ENCODE measurements at places on chromosomes 12 and 14.

DNA sequence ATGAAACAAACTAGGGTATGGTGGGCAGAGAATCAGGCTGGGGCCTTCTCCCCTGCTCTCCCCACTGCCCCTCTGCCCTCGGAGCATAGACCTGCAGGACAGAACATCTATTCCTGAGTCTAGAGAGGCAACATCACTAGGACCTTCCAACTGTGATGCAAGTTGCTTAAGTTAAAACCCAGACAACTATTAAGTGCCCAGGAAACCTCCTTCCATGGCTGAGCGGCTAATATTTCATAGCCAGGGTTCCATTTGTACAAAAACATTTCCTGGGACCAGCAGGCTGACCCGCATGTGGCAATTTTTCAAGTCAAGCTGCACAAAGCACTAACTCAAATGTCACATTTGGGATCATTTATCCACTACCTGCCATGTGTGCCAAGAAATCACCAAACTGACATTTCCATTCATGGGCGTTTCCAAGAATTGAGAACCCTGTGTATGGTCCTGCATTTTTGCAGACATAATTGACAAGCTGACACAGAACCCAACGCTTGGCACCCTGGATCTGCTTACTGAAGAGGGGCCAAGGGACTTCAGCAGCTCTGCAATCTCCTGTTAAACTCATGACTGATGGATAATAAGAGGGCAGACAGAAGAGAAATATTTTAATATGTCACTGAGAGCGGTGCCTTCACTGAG is 32.7 kb downstream of the NT5DC3 start:
- no peak overlapping the region for H3K4me3 ChIP-seq
- H3K27ac ChIP-seq = no peak overlapping the region
- peaks cover 38% of the 10 kb centered on the region for H3K36me3 ChIP-seq
- H3K27me3 ChIP-seq = peaks cover 6% of the 10 kb centered on the region
- peaks cover 18% of the 10 kb centered on the region for H3K4me1 ChIP-seq

DNA sequence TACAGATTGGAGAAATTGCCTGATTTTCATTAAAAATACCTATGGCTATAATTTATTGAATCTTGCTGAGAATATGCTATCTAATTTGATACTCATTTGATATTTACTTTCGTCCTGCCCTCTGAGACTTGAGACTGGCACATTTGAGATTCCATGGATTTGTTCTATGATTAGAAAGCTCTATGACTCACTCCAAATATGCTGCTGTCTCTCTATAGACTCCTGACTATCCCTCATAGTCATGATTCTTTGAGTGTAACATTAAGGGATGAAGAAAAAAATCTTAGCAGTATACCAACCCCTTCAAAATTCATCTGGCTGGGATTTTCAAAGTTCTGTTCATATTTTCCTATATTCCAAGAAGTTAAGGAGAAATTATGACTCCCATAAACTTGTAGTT is 191.9 kb downstream of the LRIG3 start:
- H3K4me1 ChIP-seq = peaks cover 5% of the 10 kb centered on the region
- no peak for DNase-seq
- H3K27ac ChIP-seq = no peak overlapping the region
- H3K36me3 ChIP-seq = no peaks in the 10 kb centered on the region
- H3K4me3 ChIP-seq = no peak overlapping the region

DNA sequence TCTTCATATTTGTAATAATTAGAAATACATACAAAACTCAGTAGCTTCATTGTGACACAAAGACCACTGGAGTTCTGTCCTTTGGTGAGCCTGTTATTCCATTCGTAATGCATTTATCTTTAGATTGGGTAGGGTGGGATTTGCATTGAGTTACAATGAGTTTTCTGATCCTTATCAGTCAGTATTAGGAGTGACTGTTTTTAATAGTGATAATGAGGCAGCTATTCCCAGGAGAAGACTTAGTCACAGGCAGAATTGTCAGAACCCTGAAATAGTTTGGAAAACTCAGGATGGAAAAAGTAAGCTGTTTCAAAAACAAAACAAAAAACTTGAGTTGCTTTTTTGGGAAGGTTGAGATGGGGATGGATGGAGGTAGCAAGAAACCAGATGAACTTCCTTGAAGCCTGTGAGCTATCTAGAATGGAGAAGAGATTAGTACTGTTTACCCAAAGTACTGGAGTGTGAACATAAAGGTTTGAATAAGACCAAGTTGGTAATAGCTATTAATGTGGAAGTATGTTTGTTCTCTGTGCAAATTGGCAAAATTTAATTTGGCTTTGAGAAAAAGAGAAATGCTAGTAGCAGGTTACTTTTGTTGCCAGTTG is 38.6 kb downstream of the FBXO34 start:
- no peak overlapping the region for H3K4me3 ChIP-seq
- no peak overlapping the region for H3K27ac ChIP-seq
- no peak for DNase-seq
- H3K27me3 ChIP-seq = no peaks in the 10 kb centered on the region
- H3K4me1 ChIP-seq = no peaks in the 10 kb centered on the region
- peaks cover 58% of the 10 kb centered on the region for H3K36me3 ChIP-seq

- peaks cover 33% of the 10 kb centered on the region for H3K27me3 ChIP-seq
- H3K4me1 ChIP-seq = peaks cover 6% of the 10 kb centered on the region
- DNase-seq = no peak
- H3K27ac ChIP-seq = no peak overlapping the region
These were observed 135.8 kb upstream of the SCAF11 start for GRCh38 chr12:46126050-46126727.

GRCh38 chr14:73460691-73461127 is 2.4 kb upstream of the NUMB start:
- H3K4me3 ChIP-seq = no peak overlapping the region
- no peak for DNase-seq
- no peak overlapping the region for H3K27ac ChIP-seq

GRCh38 chr14:89566644-89567415 is 149.8 kb upstream of the FOXN3 start:
- H3K27me3 ChIP-seq = peaks cover 3% of the 10 kb centered on the region
- no peak overlapping the region for H3K27ac ChIP-seq
- no peak for DNase-seq
- peaks cover 28% of the 10 kb centered on the region for H3K4me1 ChIP-seq
- no peak overlapping the region for H3K4me3 ChIP-seq

DNA sequence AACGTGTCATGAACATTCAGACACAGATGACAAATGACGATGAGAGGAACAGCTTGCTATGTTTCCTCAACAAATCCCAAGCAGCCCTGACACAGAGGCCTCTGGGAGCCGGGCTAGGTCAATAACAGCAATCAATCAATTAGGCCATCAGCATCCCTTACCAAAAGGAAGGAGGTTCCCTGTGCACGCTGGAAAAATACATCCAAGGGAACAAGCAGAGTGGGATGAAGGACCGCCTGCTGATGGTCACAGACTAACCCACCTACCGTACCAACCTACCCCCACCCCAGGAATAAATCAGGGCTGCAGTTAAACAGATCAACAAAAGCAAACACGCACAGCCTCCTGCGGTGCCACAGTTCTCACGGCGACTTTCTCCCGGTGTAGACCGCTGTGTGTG is 265.1 kb upstream of the SFSWAP start:
- DNase-seq = no peak
- no peak overlapping the region for H3K27ac ChIP-seq
- H3K4me1 ChIP-seq = peaks cover 34% of the 10 kb centered on the region
- no peaks in the 10 kb centered on the region for H3K36me3 ChIP-seq

GRCh38 chr12:114439261-114439683 is 33.3 kb upstream of the TBX5 start:
- H3K36me3 ChIP-seq = no peaks in the 10 kb centered on the region
- no peak overlapping the region for H3K27ac ChIP-seq
- no peaks in the 10 kb centered on the region for H3K4me1 ChIP-seq
- no peak for DNase-seq
- no peak overlapping the region for H3K4me3 ChIP-seq

GRCh38 chr14:94904636-94905035 is 134.7 kb upstream of the GSC start:
- no peaks in the 10 kb centered on the region for H3K36me3 ChIP-seq
- no peak overlapping the region for H3K4me3 ChIP-seq
- H3K4me1 ChIP-seq = no peaks in the 10 kb centered on the region
- DNase-seq = no peak
- H3K27me3 ChIP-seq = peaks cover 22% of the 10 kb centered on the region
- H3K27ac ChIP-seq = no peak overlapping the region

DNA sequence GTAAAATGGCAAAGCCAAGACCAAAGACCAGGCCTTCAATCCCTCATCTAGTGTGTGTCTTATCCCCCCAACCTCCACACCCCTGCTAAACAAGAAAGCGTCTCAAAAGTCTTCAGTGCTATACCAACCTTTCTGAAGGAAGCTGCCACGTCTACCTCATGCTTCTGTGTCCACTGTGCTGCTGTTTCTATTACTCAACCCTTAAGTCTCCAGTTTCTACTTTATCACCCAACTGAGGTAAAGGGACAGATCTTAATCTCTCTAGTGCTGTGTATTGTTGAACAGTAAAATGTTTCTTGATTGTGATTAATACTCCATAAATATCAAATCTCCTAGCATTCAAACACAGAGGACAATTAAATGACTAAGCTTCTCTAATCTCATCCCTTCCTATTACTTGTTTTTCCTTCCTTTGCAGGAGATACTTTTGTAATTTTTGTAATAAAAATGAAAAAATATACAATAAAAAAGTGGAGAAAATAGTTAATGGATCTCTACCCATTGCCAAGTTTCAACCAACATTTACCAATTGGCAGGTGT is 23.3 kb downstream of the BTBD7 start:
- no peak overlapping the region for H3K27ac ChIP-seq
- no peak for DNase-seq
- H3K27me3 ChIP-seq = no peaks in the 10 kb centered on the region
- no peaks in the 10 kb centered on the region for H3K4me1 ChIP-seq
- no peak overlapping the region for H3K4me3 ChIP-seq

DNA sequence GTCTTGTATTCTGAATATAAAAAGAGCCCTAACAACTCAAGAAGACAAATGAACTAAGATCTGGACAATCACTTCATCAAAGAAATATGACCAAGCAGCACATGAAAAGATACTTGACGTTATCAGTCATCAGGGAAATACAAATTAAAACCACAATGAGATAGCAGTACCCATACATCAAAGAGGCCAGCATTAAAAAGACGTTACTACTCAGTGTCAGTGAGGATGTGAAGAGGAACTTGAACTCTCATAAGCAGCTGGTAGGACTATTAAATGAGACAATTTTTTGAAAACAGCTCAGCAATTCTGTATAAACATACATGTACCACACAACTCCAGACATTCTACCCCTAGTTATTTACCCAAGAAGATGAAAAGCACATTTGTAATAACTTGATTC is 55.9 kb downstream of the FERMT2 start:
- peaks cover 6% of the 10 kb centered on the region for H3K4me1 ChIP-seq
- H3K27me3 ChIP-seq = no peaks in the 10 kb centered on the region
- no peak for DNase-seq
- H3K36me3 ChIP-seq = peaks cover 37% of the 10 kb centered on the region
- H3K27ac ChIP-seq = no peak overlapping the region

GRCh38 chr14:50578433-50578832 is 18.5 kb downstream of the ATL1 start:
- H3K27ac ChIP-seq = no peak overlapping the region
- DNase-seq = no peak
- H3K27me3 ChIP-seq = peaks cover 4% of the 10 kb centered on the region

DNA sequence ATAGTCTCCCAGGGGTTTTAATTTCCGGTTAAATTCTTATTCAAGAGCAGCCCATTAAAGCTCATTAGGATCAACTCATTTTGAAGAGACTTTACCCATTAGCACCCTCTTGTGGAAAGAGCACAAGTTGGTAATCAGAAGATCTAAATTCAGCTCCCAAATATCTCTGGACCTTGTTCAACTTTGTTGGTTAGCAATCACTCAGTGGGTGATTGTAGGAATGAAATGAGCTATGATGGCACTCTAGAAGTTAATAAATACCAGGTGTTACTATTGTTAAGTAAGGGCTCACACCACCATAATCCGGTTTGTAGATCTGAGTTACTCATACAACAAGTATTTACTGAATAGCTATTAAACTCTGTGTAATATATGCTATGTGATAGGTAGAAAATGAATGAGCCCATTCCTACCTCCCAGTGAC is 42.9 kb downstream of the TRIP11 start:
- H3K4me1 ChIP-seq = no peaks in the 10 kb centered on the region

All from nephron progenitor cell (in vitro differentiated cells).